ENCODE measurements at places on chromosomes 2 and 18.
A peak's percentile ranks its signal among the peaks of the same experiment; 100 is the strongest.

GRCh38 chr2:42376758-42377157, 15.7 kb upstream of the COX7A2L start:
- DNase-seq = no peak

DNA sequence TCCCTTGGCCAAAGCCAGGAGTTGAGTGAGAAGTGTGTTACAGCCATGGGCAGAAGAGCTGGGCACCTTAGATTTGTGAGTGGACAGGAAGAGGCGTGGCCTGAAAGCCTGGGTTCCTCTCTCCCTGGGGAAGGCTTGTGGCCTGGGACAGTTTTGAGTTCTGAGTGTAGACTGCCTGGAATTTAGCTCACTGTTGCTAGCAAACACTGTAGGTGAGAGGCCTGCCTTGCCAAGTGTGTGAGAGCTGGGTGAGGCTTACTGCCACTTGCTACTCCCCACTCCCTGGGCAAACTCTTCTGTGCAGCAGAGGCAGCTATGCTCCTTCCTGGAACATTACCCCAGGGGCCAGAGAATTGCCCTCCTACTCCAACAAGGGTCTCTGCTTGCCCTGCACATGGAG, 150.0 kb upstream of the GALNT5 start:
- DNase-seq = peak; percentile 25

GRCh38 chr2:238820916-238821315, 27.0 kb upstream of the TWIST2 start:
- peak; percentile 53 for DNase-seq

- DNase-seq = no peak
Measured at GRCh38 chr2:113200236-113200635, 26.5 kb downstream of the PSD4 start.

DNA sequence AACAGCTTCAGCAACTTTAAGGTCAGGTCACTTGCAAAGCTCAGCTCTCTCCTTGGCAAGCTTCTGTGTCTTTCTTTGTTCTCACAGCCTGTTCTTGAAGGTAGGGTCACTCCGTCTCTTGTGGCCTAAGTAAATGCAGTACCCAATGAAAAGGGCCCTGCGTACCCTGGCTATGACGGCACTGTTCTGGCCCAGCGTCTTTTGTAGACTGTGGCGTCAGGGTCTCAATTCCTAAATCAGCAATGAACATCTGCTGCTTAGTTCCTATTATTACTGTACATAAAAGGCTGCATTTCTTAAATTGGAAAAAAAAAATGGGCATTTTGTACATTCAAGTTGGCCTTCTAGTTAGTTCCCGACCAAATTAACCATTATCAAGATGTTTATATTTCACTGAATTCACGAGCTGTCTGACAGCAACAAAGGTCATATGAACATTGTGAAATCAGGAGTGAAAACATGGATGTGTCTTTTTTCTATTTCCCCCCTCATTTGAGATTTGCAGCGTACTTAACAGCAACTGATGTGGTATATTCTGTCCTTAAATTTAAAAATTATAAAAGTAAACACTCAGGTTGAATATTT, 17.0 kb upstream of the MTCL1 start:
- no peak for DNase-seq

- DNase-seq = no peak
Measured at GRCh38 chr2:223416815-223417610, 185.1 kb downstream of the SCG2 start.

GRCh38 chr2:144681389-144681788, 161.5 kb upstream of the ZEB2 start:
- DNase-seq = no peak

DNA sequence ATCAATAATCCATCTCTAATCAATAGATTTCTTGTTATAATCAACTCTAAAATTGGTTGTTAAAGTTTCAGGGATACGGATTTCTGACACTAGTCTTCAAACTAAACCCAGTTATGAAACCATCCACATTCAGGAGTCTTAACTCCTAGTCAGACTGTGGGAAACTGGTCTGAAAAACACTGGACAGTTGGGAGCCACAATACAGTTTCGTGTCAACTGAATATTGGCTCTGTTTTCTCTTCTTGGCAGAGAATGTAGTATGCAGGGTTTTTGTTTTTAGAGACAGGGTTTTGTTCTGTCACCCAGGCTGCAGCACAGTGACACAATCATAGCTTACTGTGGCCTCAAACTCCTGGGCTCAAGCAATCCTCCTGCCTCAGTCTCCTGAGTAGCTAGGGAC, 123.1 kb downstream of the RTTN start:
- DNase-seq = no peak

DNA sequence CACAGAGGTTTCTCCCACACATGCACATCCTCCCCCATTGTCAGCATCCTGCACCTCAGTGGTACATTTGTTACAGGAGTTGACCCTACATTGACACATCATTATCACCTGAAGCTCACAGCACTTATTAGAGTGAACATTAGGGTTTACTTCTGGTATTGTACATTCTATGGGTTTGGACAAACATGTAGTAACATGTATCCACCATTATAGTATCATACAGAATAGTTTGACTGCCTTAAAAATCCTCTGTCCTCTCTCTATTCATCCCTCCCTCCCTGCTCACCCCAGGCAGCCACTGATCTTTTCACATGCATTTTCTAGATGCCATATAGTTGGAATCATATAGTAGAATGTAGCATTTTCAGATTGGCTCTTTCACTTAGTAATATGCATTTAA, 53.5 kb downstream of the NXPH2 start:
- no peak for DNase-seq

DNA sequence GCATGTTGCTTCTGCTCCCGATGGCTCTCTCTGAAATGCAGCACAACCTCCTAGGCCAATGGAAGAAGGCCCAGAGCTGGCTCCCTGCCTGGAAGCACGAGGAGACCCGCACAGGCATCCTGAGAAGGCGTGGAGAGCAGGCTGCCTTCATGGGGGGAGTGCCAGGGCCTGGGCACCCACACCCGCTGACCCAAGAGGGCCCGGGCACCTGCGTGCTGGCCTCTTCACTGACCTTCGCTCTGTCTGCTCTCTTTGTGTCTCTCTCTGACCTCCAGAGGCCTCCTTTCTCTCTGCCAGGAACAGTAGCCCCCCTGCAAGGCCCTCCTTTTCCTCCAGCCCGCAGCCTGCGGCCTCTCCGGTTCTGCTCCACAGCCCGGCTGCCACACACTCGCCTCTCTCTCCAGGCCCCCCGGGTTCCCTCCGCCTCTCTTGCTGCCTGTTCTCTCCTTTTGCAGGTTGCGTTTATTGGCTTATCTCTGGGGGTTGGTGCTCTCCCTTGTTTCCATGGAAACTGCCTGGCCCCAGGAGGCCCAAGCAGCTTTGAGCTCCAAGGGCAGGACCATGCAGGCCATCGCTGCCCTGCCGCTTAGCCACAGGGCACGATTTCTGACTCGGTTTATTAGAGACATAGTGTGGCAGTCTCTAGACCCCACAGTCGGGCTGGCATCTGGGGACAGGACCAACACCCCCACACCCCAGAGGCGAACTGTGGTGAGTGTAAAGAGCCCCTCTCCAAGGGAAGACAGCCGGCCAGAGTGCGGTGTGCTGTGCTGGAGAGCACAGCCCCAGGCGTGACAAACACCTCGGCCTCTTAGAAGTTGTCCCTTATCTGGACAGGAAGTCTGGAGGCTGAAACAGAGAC, 1.7 kb downstream of the MZT2B start:
- no peak for DNase-seq

Measured in HT1080 (cell line).